ENCODE measurements at places on chromosomes 1 and 21. TPM values are rescaled to one million over a fixed set of nuclear protein-coding genes. Genes with fewer than 3 reads are reported as not detected.

Gene TDRD5
- polyA plus RNA-seq = 0.22 TPM

Gene ANKRD65
- polyA plus RNA-seq = 2.0 TPM

Gene ZBTB7B
- 38.3 TPM for polyA plus RNA-seq

Gene CD34
- 0.50 TPM for polyA plus RNA-seq

Gene OR2T12
- not detected for polyA plus RNA-seq

DNA sequence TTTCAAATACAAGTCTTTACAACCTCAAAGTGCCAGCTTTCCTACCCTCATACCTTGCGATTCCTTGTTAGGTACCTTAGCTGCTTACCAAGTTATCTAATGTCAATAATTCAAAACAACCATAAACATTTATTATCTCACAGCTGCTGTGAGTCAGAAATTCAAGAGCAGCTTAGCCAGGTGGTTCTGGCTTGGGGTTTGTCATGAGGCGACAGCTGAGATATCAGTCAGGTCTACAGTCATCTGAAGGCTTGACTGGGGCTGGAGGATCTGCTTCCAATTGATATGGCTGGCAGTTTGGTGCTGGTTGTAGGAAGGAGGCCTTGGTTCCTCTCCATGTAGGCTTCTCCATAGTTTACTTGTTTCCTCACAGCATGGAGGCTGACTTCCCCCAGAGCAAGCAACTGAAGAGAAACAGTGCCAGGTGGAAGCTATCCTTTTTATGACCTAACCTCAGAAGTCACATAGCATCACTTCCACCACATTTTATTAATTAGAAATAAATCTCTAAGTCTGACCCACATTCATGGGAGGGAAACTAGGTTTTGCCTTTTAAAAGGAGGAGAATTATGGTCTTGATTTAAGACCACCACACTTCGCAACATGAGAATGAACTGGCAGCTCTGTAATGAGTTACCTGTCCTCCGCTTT is 103.3 kb upstream of the FGGY start:
- DNase-seq = no peak

DNA sequence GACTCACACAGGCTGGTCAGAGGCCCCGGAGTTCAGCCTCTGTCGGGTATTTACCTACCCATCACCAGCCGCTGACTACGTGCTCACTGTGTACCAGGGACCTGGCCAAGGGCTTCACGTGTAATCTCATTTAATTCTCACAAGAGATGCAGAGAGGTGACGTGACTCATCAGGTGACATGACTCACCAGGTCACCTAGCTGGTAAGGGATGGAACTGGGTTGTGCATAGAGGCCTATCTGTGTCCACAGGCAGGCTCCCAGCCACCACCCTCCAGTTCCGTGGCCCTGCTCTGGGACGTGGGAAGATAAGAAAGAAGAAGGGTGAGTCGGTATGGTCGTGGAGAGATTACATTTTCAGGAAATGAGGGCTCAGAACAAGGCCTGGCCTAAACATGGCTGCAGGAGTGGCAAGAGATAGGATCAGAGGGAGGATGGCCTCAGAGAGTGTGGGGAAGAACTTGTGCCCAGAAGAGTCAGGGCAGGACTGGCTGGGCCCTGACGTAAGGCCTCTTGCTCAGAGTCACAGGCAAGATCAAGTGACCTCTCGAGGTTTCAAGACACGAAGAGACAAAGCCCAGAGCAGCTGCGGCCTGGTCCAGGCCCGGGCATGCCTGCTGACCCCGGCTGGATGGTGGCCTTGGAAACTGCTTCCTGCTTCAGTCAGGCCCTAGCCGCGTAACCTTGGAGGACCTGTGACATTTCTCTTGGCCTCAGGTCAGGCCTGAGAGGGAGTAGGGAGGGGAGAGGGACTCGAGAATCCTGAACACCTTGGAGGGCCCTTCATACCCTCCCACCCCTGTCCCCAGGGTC is 52.7 kb upstream of the WASF2 start:
- DNase-seq = no peak

DNA sequence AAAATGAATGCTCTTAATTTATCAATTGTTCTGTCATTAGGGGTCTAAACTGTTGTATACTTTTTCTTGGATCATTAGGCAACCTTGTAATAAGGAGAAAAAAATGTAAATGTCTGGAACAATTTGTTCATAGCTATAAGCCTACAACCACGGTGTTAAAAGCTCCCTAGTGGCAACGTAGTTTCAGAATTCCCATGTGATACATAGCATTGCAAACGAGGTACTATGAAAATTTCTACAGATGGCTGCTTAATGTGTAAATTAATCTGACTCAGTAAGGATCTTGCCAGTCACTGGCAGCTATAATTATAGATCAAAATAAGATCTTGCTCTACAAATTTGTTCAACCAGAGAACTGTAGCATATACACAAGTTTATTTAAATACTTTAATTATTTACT is 304.1 kb upstream of the ADGRL4 start:
- DNase-seq = no peak

GRCh38 chr1:218983848-218984247 is 189.8 kb upstream of the LYPLAL1 start:
- DNase-seq = no peak

DNA sequence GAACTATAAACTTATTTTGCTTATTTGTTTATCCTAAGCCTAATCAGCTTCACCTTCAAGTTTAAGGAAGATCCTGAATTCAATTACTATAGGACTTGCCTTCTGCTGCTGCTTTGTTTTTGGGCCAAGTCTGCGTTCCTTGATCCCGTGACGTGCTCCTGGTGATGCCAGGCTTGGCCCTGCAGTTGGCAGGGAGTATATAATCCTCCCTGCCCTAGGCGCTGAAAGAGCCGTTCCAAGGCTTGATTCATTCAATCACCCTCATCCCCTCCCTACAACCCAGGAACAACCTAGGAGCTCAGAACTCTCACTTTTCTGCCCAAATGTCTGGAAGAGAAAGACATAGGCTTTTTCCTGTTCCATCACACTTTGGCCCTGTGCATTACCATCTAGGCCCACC is 12.4 kb upstream of the LRRN2 start:
- no peak for DNase-seq

DNA sequence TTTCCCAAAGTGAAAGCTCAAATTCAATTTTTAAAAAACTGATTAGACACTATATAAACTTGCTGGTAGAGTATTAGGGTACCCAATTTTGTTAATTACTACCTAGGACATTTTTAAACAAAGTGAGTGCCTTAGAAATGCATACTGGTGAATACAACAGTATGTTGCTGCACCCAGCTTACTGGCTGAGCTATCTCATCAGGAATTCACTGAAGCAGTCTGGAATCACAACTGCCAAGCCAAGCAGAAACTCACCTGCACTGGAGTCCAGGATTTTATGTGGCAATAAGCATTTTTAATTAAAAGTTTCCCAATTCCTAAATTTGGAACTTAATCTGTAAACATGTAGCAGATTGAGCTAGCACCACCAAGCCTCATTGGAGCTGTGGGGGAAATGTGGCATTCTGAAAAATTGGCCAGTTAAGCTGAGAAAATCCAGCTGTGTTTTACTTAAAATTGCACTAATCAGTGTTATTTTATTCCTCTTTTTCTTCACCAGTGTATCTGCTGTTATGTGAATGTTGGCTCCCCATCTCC is 61.8 kb downstream of the CLEC20A start:
- no peak for DNase-seq

DNA sequence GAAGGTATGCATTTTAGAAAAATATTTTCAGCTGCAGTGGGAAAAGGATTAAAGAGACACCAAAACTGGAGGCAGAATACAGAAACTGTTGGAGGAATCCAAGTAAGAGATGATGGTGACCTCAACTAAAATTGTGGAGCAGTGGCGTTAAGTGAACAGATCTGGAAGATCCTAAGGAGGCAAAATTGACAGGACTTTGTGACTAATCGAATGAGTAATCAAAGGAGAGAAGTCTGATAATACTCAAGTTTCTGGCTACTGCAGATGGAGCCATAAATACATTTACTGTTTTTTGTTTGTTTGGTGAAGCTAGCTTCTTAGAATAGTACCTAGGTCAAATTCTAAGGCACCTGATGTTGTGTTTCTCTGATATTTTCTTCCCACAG is 3.1 kb downstream of the CTBS start:
- no peak for DNase-seq

DNA sequence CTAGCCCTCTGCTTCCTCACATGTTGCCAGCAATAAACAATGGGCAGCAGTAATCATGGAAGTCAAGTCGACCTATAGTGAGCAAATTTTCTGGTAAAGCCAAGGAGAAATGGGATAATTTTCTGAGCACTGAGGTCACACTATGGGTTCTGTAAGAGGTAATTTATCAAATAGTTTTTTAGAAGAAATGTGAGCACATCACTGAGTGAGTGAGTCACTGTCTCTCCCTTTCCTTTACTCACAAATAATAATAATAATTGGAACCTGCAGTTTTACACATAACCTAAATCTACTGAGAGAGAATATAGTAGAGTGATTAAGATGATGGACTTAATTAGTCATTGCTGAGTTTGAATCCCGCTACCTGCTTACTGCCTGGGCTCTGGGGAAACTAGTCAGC is 23.6 kb downstream of the SLC35F3 start:
- DNase-seq = no peak

GRCh38 chr1:61606448-61607312 is 118.3 kb downstream of the TM2D1 start:
- DNase-seq = no peak

DNA sequence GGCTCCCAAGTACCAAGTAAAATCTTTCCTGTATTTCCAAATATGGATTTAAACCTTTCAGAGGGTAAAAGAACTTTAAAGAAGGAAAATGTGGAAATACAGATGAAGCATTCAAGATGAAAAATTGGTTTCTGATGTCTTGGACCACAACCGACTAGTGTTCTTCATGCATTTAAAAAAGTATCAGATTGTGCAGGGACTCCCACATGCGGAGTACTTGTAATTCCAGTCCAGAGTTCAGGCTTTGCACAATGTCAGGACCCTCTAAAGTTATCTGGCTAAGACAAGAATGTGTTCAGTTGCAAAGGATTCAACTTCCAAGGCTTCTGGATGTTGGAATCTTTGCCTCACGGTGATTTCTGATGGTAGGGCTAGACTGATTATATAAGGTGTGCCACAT is 66.7 kb downstream of the RGL1 start:
- DNase-seq = no peak

DNA sequence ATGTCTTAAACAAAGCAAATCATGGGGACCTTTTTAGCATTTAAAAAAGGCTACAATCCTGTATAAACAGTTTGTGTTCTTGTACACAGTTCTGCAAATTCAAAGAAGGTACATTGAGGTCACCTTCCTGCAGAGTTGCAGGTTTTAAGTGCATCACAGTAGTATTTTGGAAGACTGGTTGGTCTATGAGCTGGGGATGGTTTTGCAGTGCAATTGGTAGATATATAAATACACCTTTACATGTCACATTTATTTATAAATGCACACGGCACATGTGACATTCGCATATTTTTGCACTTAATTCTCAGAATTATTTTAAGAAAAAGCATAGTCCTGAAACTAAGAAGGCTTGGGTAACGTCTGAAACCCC is 599 bp upstream of the ITPKB start:
- DNase-seq = no peak
